ENCODE measurements at places on chromosomes 7 and 10.
A peak's percentile ranks its signal among the peaks of the same experiment; 100 is the strongest.

DNA sequence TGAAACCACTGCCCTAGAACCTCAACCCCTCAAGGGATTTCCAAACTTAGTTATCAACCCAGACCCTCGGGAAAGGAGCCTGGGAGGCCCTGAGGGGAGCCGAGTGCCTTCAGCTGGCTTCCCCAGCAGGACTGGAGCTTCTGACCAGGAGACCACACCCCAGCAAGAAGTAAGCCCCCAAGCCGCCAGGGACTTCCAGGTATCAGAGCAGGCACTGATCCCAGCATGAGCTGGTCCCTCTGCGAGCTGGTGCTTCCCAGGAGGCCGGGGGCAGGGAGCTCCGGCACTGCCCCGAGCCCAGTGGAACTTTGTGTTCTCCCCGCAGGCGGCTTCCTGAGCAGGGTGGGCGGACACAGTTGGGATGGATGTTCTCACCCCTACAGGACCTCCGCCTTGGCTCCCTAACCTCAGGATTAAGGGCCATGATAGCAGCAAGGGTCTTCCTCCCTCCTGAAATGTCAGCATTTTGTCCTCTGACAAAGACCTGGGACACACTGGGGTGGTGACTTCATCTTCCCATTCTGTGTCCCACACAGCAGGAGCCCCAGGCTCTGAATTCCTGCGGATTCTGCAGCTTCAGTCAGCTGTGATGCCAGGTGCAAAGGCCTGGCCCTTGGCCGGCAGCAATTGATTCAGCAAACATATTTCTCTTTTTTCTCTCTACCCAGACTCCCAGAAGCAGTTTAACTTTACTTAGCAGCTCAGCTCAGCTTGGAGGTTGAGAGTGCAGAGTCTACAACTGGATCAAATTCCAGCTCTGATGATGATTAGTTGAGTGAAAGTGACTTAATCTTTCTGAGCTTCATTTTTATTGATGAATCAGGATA is 11.6 kb downstream of the ATP6V0E2 start:
- no peaks in the 10 kb centered on the region for H3K36me3 ChIP-seq
- no peak for DNase-seq
- H3K4me1 ChIP-seq: no peaks in the 10 kb centered on the region
- no peak overlapping the region for H3K4me3 ChIP-seq
- H3K27me3 ChIP-seq: no peaks in the 10 kb centered on the region

DNA sequence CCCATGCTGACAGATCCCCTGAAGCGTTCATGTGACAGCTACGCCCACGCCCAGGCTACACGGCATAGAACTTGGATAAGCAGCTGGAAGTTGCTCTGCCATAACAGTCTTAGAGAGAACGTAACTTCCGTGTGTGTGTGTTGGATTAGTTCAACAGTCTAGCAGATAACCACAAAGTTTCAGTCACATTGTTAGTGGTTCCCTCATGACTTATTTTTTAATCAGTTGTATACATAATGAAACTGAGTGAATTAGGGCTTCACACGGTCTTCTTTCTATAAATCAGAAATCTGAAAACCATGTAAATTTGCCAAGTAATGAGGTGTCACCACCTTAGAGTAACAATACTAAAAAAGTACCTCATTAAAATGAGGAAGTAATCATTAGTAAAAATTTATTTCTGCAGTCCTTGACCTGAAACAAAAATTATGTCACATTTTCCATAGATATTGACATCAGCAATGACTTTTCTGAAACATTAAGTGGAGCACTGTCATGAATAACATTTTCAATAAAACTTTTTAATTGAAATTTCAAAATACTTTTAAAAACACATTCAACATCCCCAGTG is 21.7 kb upstream of the MACC1 start:
- no peak overlapping the region for H3K4me3 ChIP-seq
- no peak overlapping the region for H3K27ac ChIP-seq
- H3K4me1 ChIP-seq: no peaks in the 10 kb centered on the region
- DNase-seq: no peak
- no peaks in the 10 kb centered on the region for H3K36me3 ChIP-seq

DNA sequence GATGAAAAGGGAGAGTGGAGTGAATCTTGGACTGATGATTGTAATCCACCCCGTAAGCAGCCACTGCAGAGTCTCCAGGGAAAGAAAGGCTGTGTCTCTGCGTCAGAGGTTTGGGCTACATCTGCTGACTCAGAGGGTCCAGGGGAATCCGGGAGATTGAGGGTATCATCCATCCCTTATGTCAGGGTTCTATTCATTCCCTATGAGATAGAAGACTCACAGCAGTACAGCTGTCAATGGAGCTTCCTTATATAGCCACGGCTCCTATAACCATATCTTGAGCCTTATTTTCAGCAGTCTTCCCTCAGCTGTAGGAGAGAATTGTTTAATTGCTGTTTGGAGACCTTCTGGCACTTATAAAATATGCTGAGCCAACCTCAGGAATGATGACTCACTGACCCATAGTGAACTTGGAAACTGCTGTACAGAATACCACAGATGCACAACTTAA is 558.2 kb upstream of the PFKP start:
- H3K4me3 ChIP-seq: no peak overlapping the region
- DNase-seq: no peak
- H3K4me1 ChIP-seq: no peaks in the 10 kb centered on the region
- no peaks in the 10 kb centered on the region for H3K27me3 ChIP-seq
- no peak overlapping the region for H3K27ac ChIP-seq

- H3K36me3 ChIP-seq: no peaks in the 10 kb centered on the region
- H3K27ac ChIP-seq: no peak overlapping the region
- H3K4me3 ChIP-seq: no peak overlapping the region
- no peaks in the 10 kb centered on the region for H3K4me1 ChIP-seq
These were observed 45.2 kb upstream of the AKR1E2 start for GRCh38 chr10:4780782-4781181.

GRCh38 chr10:22322641-22323160 is 1.8 kb downstream of the BMI1 start:
- H3K4me1 ChIP-seq: peaks cover 30% of the 10 kb centered on the region
- peaks cover 3% of the 10 kb centered on the region for H3K36me3 ChIP-seq
- H3K27me3 ChIP-seq: no peaks in the 10 kb centered on the region
- DNase-seq: no peak
- no peak overlapping the region for H3K27ac ChIP-seq
- H3K4me3 ChIP-seq: peak overlapping the region; percentile 59

- DNase-seq: peak; percentile 44
- no peak overlapping the region for H3K4me3 ChIP-seq
- H3K27ac ChIP-seq: no peak overlapping the region
- no peaks in the 10 kb centered on the region for H3K36me3 ChIP-seq
- H3K4me1 ChIP-seq: peaks cover 17% of the 10 kb centered on the region
- peaks cover 2% of the 10 kb centered on the region for H3K27me3 ChIP-seq
These were observed 4.7 kb upstream of the NOS3 start for GRCh38 chr7:150986099-150986512.

All from T-cell (primary cell).